Islet precursor cell (in vitro differentiated cells): ENCODE measurements at places on chromosomes 11 and 22.

GRCh38 chr22:30250661-30251267, 4.2 kb upstream of the LIF start:
- no peak for DNase-seq

GRCh38 chr11:14907411-14908213, 15.6 kb upstream of the CYP2R1 start:
- peak; percentile 87 for DNase-seq

- no peak for DNase-seq
These were observed 41.4 kb downstream of the DNHD1 start for GRCh38 chr11:6538456-6538855.

DNA sequence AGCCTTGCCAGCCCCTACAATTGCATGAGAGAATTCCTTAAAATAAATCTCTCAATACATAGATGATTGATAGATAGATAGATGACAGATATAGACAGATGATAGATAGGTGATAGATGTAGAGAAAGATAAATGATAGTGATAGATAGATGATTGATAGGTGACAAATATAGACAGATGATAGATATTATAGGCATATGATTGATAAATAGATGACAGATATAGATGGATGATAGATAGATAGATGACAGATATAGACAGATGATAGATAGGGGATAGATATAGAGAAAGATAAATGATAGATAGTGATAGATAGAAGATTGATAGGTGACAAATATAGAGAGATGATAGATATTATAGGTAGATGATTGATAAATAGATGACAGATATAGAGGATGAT, 564.6 kb downstream of the ETS1 start:
- DNase-seq: no peak

DNA sequence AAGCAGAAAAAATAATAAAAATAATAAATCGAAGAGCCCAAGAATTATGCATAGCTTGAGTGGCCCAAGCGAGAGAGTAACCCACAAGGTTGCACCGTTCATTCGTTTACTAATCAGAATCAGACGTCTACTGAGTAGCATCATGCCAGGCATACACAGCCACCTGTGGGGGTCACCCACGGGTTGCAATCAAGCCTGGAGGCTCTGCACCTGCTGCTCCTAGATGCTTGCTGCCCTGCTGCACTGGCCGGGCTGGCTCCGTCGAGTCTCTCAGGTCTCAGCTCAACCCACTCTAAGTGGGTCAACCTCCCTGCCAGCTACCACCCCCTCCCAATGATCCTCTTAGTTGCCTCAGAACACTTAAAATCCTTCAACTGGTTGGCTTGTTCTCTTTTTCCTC, 2.0 kb upstream of the TESMIN start:
- DNase-seq: no peak

DNA sequence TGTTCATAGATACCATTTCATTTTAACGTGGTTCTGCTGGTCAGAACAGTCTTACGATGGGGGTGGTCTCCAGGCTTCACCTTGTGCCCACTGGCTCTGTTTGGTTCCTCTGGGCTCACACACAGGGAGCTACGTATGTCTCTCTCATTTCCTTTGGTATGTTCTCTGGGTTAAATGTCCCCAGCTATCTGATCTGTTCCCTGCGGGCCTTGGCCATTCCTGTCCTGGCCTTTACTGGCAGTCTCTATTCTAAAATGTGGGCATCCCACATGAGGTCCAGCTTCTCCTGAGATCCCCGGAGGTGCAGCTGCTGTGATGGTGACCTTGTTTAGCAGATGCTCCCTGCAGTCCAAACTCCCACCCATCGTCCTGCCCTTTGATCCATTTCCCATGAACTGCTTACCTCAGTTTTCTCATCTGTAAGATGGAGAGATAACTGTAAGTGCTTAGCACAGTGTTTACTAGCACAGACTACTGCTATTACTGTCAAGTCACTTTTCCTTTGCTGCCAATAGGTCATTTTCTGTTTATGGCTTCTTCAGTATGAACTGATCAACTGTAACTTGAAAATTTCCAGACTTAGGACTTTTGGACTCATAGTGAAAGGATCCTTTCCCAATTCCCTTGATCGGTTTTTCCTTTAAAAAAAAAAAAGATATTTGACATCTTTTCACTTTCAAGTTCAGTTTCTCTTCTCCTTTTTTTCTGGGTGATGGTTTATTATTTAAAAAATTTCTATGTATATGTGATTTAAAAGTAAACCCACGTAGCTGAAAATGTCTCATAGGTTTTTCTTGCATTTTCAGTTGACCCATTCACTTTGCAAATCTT, 92.9 kb downstream of the PTPRJ start:
- DNase-seq: peak; percentile 32

GRCh38 chr11:85627332-85627997, at the start of gene DLG2:
DLG2 (minus strand) TSS chr11:85627344.
- DNase-seq: peak; percentile 58

DNA sequence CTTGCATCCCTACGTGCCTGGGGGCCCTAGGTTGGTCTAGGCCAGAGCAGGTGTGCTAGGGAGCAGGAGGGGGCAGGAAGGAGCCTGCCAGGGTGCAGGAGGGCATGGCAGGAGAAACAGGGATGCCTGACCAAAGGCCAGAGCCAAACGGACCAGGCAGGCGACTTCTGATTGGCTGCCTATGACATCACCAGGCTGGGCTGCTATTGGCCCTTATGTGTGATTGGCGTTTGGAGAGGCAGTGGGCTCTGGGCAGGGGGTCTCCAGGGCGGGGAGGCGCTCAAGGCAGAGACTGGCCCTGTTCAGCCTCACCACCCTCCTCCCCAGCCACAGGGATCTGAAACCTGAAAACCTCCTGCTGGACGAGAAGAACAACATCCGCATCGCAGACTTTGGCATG, 44.4 kb downstream of the MOB2 start:
- no peak for DNase-seq

GRCh38 chr11:130189492-130190210, 30.1 kb downstream of the ST14 start:
- no peak for DNase-seq

DNA sequence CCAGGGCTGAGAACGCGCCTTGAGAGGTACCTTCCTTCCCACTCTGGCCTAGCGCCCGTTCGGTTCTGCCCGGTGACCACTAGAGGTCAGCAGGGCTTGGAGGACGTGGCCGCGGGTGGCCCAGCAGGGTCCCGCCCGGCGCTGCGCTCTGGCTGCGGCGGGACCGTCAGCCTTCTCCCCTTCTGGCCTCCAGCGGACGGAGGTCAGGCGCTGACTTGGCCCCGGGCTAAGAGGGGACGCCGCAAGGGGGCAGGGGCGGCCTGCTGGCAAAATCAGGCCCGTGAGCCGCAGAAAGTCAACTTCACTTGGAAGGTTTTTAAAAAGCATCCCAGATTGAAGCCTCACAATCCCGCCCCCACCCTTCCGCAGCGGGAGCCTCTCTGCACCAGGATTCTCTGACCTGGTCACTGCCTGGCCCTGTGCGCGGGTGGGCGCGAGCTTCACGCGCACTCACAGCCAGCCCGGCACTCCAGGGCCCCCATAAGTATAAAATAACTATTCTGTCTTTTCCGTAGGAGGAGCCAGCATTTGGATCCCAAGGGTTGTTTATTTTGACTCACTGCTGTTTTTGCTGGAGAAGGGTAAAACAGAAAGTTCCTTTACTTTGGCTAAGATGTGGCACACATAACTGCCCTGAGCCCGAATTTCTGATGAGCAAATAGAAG, 23.2 kb upstream of the ZBTB16 start:
- peak; percentile 96 for DNase-seq

DNA sequence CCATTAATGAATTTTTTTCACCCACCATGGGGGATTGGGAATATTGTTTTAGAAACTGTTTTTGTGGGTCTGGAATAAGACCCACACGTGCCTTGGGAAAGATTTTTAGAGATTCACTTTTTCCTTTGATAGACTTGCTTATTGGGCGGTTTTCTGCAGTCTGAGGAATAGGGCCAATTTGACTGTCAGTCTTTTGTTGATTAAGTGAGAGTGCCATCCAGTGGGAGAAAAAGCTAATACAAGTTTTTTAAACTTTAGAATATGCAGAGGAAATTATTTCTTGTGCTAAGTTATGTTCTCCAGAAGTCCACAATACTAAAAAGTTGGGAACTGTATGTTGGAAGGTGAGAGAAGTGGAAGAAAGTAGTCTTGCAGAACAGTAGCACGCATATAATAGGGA, 56.1 kb downstream of the PRMT3 start:
- DNase-seq: no peak
